ENCODE measurements at places on chromosomes 16 and 17. TPM values are rescaled to one million over a fixed set of nuclear protein-coding genes. Genes with fewer than 3 reads are reported as not detected.
A peak's percentile ranks its signal among the peaks of the same experiment; 100 is the strongest.

DNA sequence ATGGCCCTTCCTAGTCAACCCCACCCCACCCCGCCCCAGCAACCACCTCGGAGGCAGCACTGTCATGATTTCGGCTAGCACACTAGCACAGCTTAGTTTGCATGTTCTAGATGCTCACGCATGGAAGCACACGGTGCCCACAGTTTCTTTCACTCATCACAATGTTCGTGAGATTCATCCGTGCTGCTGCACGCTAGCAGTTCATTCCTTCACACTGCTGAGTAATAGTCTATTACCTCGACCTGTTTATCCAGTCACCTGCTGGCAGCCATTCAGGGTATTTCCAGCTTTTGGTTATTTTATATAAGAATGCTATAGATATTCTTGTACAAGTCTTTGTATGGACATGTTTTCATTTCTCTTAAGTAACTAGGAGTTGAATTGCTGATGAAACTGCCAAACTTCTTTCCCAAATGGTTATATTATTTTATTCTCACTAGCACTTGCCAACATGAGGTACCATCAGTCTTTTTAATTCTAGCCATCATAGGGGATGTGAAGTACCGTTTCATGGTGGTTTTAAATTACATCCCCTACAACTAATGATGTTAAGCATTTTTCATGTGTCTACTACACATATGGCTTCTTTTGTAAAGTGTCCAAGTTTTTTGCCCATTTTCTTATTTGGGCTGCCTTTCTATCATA, 75.7 kb downstream of the CYTH1 start:
- H3K4me1 ChIP-seq, result peaks cover 48% of the 10 kb centered on the region
- peak overlapping the region; percentile 51 for H3K27ac ChIP-seq
- H3K4me3 ChIP-seq, result no peak overlapping the region
- no peaks in the 10 kb centered on the region for H3K27me3 ChIP-seq
- DNase-seq, result no peak

GRCh38 chr16:22638393-22639206, 127.9 kb downstream of the NPIPB5 start:
- H3K27me3 ChIP-seq, result no peaks in the 10 kb centered on the region
- no peak overlapping the region for H3K4me3 ChIP-seq
- no peak for DNase-seq
- H3K27ac ChIP-seq, result no peak overlapping the region
- no peaks in the 10 kb centered on the region for H3K36me3 ChIP-seq
- no peaks in the 10 kb centered on the region for H3K4me1 ChIP-seq

Gene GPRC5B
- 0.22 TPM for total RNA-seq

Gene ITGB4
- 1.0 TPM for total RNA-seq

All from activated naive CD4-positive, alpha-beta T cell treated with anti-CD3 and anti-CD28 coated beads for 36 hours (primary cell).